Stimulated activated CD4-positive, alpha-beta T cell treated with anti-CD3 and anti-CD28 coated beads, Interleukin-15, amount 100 ng/mL, for 1 hour (primary cell): ENCODE measurements at places on chromosomes 12 and 14.

DNA sequence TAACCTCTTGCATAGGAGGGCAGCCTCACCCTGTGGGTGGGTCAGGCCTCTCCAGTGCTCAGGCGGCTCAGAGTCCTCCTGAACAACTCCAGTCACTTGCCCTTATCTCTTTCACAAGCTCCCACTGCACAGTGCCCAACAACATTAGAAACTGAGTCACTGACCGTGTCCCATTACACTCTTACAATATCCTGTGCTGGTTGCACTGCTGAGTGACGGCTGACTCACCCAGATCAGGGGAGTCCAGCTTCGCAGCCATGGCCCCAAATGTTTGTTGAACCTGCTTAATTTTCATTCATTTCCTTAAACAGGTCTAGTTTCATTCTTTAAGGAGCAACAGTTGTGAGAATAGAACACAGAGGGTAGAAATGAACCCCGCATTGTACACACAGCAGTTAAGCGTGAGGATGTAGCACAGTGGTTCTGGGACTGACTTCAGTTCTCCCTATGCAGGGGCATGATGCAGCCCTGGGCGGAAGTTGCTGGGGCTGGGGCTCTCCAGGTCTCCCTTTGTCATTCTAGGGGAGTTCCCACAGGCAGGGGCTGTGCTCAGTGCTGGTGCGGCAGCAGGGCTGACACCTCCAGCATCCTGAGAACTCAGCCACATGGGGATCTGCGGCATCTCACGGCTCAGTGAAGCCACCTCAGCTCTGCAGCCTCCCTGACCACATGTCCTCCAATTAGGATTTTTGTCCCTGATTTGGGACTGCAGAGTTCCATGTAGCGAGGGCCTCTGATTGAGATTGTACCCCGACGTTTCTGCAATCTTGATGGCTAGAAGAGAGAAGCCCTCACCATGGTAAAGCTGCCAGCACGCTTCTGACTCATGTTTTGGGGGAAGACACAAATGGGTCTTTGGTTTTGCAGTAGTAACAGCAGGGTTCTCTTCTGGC is 16.1 kb downstream of the GPR68 start:
- peak; percentile 45 for DNase-seq

GRCh38 chr14:52875707-52876106 is 75.1 kb downstream of the FERMT2 start:
- DNase-seq, result no peak

DNA sequence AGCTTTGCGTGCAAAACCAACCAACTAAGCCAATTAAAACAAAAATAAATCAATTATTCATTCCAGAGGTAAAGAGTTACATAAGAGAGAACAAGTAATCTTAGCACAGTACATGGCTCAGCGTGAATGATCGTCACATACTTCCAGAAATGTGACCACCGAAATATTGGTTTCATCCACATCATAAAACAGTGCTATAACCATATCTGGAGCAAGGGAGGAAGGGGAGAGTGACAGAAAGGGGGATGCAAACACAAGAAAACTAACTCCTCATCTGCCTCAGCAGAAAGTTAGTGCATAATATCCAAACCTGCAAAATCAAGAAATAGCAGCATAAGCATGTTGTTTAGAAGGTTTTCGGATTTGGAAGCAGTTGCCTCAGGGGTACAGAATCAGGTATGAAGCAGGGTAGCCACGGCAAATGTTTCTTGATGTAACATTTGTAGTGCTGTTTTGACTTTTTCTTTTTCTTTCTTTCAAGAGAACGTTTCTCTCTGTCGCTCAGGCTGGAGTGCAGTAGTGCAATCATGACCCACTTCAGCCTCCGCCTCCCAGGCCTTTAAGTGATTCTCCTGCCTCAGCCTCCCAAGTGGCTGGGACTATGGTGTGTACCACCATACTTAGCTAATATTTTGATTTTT is 93.9 kb upstream of the EGLN3 start:
- DNase-seq, result no peak

GRCh38 chr14:61690039-61690438 is 5.3 kb upstream of the HIF1A start:
- DNase-seq, result no peak

DNA sequence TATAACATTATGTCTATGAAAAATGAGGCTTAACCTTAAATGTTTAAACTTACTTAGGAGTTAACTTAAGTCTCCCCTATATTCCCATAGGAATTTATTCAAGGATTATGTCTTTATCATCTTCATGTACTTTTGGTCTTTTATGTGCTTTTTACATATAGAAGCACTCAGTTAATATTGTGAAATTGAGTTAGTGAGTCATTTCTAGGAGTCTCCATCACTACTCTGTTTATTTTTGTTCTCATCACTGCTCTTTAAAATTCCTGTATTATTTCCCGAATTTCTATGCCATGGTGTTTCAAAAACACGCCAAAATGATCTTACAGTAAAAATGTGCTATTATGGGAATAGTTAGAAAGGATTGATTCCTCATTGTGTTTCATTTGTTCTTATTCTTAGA is 31.6 kb downstream of the TBC1D15 start:
- DNase-seq, result no peak

DNA sequence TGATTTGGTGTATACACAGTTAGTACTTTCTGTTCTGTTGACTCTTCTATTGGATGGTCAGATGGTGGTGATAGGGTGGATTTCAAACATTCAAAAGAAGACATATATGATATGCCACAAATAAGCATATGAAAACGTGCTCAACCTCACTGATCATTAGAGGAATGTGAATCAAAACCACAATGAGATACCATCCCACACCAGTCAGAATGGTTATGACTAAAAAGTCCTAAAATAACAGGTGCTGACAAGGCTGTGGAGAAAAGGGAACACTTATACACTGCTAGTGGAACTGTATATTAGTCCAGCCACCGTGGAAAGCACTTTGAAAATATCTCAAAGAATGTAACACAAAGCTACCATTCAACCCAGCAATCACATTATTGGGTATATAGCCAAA is 425.5 kb downstream of the C12orf50 start:
- DNase-seq, result no peak

- DNase-seq, result no peak
These were observed 7.8 kb downstream of the RPAP3 start for GRCh38 chr12:47698055-47698454.

- no peak for DNase-seq
These were observed 55.1 kb upstream of the CMKLR1 start for GRCh38 chr12:108394196-108394595.

DNA sequence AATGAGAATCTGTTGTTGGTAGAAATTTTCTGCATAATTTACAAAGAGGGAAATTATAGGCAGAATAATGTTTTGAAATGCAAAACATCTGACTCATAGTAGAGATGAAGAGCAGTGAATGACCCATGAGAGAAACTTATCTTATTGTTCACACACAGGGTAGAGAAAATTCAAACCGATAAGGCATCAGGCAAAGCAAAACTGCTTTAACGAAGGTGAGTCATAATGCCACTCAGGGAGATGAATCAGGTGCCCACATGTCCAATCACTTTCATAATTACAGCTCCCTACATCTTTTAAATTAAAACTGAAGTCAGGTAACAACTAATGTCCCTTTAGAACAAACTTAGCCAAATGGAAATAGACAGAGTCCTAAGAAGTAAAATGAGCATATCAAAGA is 265.6 kb upstream of the GARIN6 start:
- DNase-seq, result no peak

GRCh38 chr14:20680843-20681347 is 3.5 kb upstream of the RNASE4 start:
- DNase-seq, result no peak
